Activated naive CD4-positive, alpha-beta T cell treated with Interleukin-2 at 50 U/mL for 16 hours (primary cell): ENCODE measurements at places on chromosomes 16 and 17.

DNA sequence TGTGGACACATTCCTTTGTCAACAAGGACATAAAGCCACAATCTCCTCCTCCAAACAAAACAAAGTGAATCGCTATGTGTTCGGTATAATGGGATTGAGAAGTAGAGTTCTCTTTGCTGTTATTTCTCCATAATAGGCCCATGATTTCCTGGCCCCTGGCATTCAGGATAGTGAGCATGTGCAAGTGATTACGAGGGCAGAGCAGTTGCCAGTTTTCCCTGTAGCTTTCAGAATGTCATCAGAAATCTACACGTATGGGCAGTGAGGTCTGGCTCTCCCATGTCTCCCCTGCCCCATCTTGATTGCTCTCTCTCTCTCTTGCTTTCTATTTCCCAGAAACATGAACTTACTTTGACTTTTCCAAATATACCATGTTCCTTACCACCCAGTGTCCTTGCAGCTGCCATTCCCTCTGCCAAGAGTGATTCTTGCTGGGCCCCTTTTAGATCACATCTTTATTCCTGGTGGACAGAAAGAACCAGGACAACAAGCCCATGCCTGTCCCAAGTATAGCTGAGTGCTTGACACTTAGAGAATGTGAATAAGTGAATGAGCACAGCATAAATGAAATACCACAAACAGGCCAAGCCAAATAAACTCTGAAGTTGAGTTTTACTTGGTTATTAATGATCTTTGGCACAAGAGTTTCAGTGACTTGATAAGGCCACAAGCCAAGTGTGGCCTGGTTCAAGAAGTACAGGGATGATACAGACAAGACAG is 273.1 kb downstream of the CDH13 start:
- no peak for DNase-seq

- DNase-seq = peak; percentile 74
These were observed at the start of gene PRKCA for GRCh38 chr17:66301864-66302741. Gene PRKCA (plus strand): TSS chr17:66302613.

- DNase-seq = no peak
These were observed 586.4 kb downstream of the MAF start for GRCh38 chr16:79013930-79014660.

GRCh38 chr17:82802075-82802780 is 37.6 kb downstream of the ZNF750 start:
- no peak for DNase-seq

- no peak for DNase-seq
These were observed 143.9 kb upstream of the HS3ST2 start for GRCh38 chr16:22670044-22670536.

- DNase-seq = no peak
These were observed 151.8 kb downstream of the ABCA8 start for GRCh38 chr17:68803164-68803929.

DNA sequence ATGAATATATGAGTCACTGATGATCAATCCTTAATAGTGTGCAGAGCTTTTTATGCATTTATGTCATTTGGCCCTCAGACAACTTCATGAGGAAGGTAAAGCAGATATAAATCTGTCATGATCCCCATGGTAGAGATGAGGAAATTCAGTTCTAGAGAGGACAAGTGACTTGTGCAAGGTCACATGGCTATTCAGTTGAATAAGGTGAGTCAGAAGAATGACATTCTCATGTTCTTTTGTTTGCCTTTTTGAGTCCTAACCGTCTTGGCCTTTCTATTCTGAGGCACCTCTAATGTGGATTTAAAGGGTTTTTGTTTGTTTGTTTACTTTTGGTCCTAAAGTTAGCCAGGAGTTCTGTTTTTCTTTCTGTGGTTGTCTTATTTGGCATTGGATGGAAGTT is 116.2 kb upstream of the ELAC2 start:
- DNase-seq = no peak

DNA sequence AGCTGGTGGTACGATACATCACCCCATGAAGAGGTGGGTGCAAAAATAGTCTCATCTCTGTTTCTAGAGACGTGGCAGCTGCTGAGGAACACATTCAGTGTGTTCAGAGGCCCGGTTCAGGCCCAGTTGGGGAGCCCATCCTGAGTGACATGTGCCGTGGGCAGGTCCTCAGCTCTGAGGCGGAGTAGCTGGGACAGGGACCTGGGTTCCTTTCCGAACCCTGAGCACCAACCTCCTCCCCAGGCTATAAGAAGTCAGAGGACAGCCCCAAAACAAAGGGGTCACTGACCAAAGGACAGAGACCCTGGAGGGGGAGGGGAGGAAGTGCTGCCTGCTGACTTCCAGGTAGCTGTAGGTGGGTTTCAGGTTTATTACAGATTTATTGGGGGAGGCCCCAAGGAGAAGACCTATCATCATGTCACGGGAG is 5.1 kb downstream of the LDHD start:
- DNase-seq = no peak

- DNase-seq = no peak
These were observed 12.1 kb upstream of the ZFHX3 start for GRCh38 chr16:73059779-73060615.

DNA sequence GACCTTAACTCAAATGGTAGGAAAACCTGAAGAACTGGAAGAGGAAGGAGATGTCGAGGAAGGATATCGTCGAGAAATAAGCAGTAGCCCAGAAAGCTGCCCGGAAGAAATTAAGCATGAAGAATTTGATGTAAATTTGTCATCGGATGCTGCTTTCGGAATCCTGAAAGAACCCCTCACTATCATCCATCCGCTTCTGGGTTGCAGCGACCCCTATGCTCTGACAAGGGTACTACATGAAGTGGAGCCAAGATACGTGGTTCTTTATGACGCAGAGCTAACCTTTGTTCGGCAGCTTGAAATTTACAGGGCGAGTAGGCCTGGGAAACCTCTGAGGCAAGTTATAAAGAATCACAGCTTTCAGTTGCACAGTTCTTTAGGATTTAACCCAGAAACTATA is 15.5 kb downstream of the ERCC4 start:
- no peak for DNase-seq

- DNase-seq = no peak
These were observed 674.7 kb upstream of the SALL1 start for GRCh38 chr16:51825779-51826178.

DNA sequence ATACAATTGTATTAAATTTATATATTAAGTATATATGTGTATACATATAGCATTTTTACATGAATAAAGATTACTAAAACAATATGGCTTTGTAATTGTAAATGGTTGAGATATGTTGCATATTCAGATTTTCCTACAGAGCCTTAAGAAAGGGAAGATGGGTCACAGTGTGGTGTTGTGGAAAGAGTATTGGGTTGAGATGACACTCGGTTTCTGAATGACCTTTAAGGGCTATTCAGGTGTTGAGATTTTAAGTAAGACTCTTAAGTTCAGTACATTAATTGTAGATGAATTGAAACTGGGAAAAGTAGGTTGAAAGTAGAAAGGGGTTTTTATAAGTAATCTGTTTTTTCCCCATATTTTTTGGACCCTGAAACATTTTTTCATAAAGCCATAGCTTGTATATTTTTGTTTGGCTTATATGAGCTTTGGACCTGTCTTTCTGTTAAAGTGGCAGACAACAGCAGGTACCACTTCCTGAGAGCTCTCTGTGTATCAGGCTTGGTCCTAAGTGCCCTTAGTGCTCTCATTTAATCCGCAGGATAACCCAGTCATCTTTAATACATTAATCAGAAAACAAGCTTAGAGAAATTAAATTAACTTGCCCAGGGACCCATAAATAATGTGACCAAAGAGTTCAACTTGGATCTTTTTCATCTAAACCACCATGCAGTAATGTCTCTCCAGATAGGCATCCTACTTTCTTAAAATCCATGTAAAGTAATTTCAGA is 48.5 kb upstream of the MRC2 start:
- no peak for DNase-seq

- DNase-seq = no peak
These were observed 270.2 kb upstream of the CPHXL start for GRCh38 chr16:75996491-75996890.

DNA sequence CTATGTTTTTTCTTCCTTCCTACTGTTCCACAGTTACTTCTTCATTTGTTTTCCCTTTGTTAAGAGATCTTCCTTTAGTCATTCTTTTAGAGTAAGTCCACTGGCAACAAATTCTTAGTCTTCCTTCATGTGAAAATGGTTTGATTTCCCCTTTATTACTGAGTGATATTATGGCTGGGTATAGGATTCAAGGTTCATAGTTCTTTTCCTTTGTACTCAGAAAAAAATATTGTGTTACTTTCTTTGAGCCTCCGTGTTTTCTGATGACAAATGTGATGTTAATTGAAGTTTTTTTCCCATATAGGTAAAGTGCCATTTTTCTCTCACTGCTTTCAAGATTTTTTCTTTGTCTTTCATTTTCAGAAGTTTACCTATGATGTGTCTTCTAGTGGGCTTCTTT is 283.1 kb upstream of the TBX2 start:
- no peak for DNase-seq

- no peak for DNase-seq
These were observed 34.5 kb downstream of the NACA2 start for GRCh38 chr17:61556224-61557188.

- no peak for DNase-seq
These were observed 201.5 kb downstream of the C16orf95 start for GRCh38 chr16:87115646-87116045.

- DNase-seq = no peak
These were observed 17.4 kb downstream of the IRF8 start for GRCh38 chr16:85916141-85916890.

DNA sequence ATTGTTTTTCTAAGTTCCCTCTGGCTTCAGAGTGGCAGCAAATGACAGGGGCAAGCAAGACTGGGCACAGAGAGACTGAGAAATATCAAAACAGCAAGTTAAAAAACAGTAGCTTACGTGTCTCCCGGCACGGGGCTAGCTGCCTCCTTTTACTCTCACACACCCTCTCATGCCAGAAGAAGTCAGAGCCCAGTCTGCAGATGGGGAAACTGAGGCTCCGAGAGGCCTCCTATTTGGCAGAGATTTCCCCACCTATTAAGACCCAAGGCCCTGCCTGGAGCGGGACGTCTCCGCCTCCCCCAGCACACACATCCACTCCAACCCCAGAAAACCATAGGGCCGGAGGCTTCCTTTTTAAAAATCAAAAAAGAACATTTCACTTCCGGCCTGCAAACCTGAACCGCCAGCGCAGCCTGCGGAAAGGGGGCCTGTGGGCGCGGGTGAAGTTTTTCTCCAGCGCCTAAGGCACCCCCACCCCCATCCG is 832 bp downstream of the CARHSP1 start:
- peak; percentile 58 for DNase-seq

DNA sequence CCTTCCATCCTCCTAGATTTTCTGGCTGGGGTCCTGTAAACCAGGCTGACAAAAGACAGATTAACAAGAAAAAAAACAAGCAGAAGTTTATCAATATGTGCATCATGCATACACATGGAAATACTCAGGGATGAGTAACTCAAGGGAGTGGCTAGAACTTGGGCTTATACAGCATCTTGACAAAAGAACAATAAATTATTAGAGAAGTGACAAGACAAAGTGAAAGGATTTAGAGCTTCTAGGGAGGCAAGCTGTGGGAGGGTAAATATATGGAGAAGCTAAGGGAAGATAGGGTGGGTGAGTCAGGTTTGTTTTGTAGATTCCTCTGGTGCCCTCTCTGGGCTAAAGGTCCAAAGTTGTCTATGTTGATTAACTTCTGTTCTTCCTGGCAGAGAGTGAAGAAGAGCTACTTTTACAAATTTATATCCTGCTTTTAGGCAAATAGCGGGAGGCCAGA is 48.0 kb upstream of the NDRG4 start:
- DNase-seq = no peak

DNA sequence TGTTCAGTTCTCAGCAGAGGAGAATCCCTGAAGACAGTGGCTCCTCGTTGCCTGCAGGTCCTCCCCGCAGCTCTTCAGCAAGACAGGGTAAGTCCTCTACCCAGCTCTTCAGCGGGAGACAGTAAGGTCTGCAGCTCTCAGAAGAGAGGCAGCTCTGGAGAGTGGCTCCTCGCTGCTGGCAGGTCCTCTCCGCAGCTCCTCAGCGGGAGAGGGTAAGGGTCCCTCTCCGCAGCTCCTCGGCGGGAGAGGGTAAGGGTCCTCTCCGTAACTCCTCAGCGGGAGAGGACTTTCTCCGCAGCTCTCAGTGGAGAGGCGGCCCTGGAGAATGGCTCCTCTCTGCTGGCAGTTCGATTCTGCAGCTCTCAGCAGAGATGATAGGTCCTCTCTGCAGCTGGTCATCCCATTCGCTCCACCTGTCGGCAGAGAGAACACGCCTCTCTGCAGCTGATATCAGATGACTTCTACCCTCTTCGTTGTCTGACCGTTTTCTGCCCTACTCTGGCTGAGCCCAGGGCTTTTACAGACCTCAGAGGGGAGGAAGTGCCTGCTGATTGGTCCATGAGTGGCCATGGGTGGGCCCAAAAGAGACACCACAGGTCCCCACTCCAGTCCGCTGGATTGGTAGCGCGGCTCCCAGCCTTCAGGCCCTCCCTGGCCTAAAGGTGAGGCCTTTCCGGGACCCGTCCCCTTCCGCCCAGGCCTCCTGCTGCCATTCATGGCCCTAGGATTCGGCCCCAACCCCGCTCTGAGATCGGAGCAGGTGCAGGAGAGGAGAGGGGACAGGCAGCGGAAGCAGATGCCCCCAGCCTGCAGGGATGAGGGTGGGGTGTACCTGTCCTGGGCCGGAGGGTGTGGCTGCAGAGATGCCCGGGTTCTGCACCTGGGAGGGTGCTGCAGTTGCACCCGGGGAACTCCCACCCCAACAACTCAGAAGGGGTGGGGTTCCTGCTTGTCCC is 11.9 kb upstream of the SHCBP1 start:
- DNase-seq = no peak

- DNase-seq = peak; percentile 38
These were observed 47.8 kb downstream of the BMERB1 start for GRCh38 chr16:15482068-15482747.

- DNase-seq = no peak
These were observed 3.1 kb downstream of the CTRB2 start for GRCh38 chr16:75203667-75204409.

DNA sequence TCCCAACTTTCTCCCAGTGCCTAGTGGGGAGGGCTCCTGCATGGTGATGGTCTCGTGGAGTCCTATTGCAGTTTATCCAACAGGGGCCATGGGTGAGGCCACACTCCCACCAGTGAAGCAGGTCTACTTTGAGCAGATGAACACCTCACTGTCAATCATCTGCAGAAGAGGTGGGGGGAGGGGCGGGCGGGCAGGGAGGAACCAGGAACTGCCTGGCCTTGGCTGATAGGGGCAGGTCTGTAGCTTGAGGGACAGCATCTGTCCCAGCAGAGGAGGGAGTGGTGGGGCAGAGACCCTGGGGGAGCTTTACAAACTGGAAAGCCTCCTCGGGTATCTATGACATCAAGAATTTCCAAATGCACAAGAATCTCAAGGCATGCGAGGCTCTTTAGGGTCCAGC is 58.7 kb upstream of the ZNF423 start:
- DNase-seq = no peak

- DNase-seq = peak; percentile 76
These were observed 11.5 kb downstream of the SLC35B1 start for GRCh38 chr17:49696233-49696761.
